Renal cortex interstitium (tissue), 15 donors: ENCODE measurements at places on chromosomes 11 and 22.

DNA sequence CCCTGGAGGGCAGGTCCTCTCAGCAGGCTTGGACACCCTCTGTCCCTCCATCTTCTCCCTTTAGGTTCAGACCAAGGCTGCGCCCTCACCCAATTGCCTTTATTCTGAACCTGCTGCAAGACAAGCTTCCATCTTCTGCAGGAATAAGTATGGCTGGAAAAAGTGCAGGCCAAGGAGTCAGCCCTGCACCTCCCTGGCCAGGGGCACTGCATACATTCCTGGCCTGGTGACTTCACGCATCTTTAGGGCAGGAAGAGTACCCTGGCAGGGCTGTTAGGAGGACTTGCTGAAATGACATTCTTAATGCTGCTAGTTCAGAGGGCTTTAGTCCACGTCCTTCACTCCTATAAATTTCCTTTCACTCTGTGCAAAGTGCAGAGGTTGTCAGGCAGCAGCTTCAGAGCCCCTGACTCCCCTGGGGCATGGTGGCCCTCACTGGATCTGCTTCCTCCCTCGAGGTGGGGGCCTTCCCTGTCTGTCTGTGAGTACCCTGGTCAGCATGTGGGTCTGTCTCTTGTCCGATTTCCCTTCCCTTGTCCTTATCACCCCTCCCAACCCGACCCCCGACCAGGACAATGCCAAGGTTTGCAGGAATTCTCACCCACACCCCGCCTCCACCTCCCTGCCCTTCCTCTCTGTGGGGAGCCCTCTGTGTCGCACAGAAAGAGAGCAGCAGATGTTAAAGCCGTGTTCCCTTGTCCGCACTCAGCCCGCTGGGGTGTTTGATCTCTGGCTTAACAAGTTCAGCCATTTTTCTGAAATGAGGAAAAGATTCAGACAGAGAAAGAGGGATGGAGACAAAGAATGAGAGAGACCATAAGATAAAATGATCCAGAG is 124.5 kb upstream of the SYT13 start:
- no peak for DNase-seq

GRCh38 chr11:28887681-28888080 is 779.5 kb downstream of the METTL15 start:
- DNase-seq: no peak

DNA sequence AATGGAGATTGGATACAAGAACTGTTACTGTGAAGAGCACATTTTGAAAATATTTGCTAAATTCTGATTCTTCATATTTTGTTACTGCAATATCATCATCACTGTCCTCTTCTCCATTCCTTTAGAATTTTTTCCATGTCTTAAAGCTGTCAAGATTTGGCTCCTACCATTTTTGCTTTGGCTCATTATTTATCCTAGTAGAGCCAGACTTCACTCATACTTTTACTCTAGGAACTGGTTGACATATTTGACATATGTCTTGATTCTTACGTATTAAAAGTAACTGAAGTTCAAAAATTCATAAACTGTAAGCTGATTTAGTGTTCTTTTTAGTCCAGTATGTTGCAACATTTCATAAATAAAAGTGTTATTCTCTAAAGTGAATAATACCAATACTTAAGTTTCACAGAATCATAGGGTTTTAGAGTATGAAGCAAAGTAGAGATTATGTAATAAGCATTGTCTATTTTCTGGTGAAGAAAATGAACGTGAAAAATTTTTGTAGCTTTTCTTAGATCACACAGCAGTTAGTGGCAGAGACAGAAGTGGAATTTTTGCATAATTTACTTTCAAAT is 225.6 kb downstream of the TMEM135 start:
- no peak for DNase-seq

GRCh38 chr11:133919330-133920108 is 37.2 kb downstream of the IGSF9B start:
- DNase-seq: no peak

DNA sequence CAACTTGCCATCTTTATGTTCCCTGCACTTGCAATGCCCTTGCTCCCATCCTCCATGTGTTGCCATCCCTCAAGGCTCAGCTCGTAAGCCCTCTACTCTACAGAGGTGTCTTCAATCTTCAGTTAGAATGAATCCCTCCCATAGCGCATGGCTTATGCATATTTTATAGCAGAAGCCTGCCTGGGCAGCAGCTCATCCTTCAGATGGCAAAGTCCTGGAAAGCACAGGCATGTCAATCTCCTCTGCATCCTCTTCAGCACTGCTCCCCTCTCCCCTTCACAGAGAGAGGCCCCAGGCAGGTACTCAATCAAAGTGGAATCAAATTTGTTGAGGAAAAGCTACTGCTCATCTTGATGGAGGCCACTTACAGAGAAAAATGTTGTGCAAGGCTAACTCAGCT is 31.1 kb upstream of the ABCC8 start:
- DNase-seq: no peak

GRCh38 chr22:40157330-40157945 is 20.3 kb upstream of the TNRC6B start:
- DNase-seq: no peak

DNA sequence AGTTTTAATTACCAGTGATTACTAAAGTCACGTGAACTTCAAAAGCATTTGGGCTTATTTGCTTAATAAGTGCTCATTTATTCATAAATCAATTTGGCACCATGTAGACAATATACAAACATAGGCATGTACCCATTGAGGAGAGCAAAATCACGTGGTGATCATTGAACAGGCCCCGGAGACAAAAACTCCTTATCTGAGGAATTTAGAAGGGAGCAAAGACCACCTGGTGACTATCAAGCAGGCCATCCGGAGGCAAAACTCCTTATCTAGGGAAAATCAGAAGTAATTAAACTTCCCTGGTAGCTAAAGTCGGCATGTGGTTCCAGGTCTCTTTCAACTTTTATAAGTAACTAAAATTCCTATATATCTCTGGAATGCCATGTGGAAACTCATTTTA is 5.7 kb upstream of the BTBD10 start:
- DNase-seq: no peak

DNA sequence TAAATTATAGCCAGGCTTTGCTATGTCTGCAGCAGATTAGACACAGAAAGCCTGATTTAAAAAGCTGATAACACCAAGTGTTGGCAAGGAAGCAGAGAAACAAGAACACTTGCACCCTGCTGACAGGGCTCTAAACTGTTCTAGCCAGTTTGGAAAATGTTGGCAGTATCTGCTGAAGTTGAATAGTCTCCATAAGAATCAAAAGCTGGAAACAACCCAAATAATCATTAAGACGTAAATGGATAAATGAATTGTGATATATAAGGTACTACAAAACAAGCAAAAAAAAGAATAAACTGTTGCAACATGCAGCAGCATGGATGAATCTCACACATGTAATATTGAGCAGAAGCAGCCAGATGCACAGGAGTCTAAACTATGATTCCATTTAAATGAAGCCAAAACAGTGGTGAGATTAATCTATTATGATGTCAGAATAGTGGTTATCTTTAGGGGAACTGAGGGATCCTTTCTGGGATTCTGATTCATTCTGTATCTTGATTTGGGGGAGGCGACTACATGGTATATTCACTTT is 40.4 kb upstream of the ADORA2A start:
- DNase-seq: no peak

GRCh38 chr11:62201376-62201775 is 7.1 kb upstream of the SCGB2A1 start:
- no peak for DNase-seq

- no peak for DNase-seq
Observed at GRCh38 chr11:2933375-2934020, 4.3 kb upstream of the PHLDA2 start.

DNA sequence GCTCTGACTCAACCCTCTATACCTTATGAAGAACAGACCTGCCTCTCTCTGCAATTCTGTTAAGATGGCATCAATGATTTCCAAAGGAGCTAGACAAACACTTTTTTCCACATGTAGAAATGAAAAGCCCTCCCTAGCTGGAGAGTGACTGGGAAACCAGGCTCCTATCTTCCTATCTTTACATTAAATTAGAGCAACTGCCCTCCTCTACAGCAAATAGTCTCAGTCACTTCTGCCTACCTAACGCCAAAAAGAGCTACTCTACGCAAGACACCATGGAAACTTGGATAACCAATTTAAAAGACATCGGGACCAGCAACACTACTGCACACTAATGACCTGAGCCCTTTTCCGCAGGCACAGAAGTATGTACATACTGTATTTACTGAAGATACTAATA is 84.8 kb downstream of the MICAL3 start:
- DNase-seq: no peak

- no peak for DNase-seq
Observed at GRCh38 chr11:58905011-58905720, 34.1 kb upstream of the GLYATL1 start.

DNA sequence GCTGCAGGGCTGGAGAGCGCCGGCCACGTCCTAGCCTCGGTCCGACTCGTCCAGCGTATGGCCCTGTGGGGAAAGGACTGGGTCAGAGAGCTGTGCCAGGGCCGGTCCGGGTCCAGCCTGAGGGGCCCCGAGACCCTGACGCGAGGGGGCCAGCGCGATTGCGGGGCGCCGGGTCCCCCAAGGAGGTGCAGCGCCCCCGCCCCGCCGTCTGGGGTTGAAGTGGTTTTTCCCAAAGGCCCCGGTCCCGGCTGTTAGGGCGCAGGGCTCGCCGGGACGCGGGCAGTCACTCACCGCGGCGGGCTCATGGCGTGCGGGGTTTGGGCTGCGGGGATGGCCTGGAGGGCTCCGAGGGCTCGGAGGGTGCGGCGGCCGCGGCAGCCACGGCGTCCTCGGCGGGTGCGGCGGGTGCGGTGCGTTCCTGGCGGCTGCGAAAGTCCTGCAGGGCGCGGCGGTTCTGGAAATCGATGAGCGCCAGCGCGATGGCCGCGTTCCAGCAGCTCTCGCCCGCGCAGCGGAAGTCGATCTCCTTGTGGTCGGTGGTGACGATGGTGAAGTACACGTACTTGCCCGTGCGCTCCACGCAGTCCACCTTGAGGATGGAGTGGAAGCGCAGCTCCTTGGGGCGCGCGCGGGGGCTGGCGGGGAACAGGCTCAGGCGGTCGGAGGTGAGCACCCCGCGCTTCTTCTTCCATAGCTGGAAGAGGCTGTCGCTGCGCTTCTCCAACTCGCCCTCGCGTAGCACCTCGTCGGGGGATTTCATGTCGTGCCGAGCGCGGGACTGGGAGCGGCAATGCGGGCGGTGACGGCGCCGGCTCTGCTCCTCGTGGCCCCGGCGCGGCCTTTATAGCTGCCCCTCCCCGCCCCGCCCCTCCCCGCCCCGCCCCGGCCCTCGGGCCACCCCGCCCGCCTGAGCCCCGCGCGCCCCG is at the start of gene PHLDA2:
TSS of gene PHLDA2 (minus strand) at position 816 of the 926 bp plus-strand sequence. CDS start at position 760, 56 bp downstream.
- no peak for DNase-seq

GRCh38 chr11:56172256-56172830 is 4.1 kb upstream of the OR5J2 start:
- DNase-seq: no peak

GRCh38 chr11:76698321-76699043 is 27.9 kb upstream of the LRRC32 start:
- DNase-seq: no peak

DNA sequence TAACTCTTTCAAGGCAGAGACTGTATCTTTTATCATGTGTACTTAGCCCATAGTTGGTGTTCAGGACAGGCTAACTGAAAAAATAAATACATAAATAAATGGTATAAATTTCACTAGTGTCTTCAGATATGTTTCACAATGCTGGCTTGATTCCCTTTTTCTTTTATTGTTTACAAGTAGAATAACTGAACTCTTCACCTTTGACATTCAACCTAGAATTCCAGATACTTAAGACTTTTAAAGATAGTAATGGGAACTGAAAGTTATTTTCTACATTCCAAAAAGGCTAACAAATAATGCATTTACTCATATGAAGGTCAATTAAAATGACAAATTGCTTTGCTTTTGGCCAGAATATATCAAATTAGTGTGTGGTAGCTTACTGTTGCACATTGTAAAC is 411.3 kb upstream of the TENM4 start:
- DNase-seq: no peak

DNA sequence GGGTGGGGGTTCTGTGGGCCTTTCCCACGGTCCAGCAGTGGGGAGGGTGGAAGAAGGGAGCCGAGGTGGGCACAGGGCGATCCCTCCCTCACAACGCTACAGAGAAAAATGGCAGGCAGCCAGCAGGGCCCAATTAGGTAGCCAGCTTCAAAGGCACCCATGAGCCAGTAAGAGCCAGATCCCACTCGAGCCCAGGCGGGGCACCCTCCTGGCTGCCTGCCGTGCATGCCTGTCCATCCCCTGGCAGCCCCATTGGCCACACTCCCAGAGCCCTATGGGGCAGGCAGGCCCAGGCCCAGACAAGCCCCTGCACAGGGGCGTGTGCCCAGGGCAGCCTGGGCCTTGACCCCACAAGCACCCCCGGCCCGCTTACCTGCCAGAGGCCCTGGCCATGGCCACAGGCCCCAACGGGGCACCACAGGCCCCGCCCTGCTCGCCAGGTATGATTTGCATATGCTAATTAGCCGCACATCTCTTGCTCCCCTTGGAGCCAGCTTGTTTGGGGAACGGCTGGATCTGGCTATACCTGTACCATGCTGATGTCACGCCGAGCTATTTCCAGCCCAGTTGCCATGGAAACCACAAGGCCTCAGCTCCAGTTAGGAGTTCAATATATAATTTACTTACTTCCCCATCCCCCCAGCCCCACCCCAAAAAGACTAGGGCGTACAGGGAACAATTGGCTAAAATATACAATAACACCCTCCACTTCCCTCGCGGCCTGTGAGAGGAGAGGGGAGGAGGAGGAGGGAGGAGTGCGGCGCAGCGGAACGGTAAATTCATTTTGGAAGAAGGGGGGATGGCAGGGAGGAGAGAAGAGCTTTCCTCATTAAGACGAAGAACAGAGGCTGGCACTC is 47.5 kb upstream of the TCF20 start:
- no peak for DNase-seq

DNA sequence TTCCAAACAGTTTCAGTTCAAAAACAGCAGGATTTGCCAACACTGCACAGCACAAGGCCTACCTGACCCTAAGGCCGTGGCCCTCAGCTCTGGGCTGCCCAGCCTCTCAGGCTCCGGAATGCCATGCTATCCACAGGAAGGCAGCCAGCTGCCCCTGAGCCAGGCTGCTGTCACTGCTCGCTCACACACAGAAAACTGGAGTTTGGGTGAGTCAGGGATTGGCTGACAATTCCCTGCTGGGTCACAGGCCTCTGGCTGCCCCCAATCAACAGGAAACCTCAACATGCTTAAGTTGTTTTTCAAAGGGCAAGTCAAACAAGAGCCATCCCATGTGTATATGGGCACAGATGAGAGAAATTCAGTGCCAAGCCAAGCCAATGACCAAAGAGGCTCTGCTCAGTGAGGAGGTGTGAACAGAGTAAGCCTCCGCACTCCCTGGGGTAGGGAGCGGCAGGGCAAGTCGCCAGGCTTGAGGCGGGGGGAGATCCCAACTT is 50.2 kb downstream of the RPL27A start:
- DNase-seq: no peak

DNA sequence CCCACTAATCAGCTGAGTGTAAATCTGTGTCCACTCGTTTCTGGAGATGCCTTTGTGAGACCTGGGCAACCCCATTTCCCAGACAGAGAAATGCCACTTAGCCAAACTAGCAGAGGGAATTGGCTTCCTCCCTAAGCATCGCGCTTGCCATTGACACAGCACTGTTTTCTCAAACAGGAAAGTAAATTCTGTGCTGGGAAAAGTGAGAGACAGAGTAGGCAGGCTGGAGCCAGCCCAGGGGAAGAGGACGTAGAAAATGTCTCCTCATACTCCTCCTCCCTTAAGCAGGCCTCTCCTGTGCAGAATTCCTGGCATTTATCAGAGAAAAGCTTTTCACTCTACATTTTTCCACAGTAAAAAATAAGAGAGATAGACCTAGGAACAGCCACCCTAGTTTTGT is 99.1 kb upstream of the AMOTL1 start:
- no peak for DNase-seq

- DNase-seq: no peak
Observed at GRCh38 chr11:70112017-70112434, 33.9 kb downstream of the ANO1 start.

GRCh38 chr11:8071616-8072581 is 9.1 kb upstream of the TUB start:
- no peak for DNase-seq
